Osteoblast (primary cell): ENCODE measurements at places on chromosomes 3 and 15.

GRCh38 chr3:183481582-183481981, 53.2 kb upstream of the MCF2L2 start:
- DNase-seq: no peak

DNA sequence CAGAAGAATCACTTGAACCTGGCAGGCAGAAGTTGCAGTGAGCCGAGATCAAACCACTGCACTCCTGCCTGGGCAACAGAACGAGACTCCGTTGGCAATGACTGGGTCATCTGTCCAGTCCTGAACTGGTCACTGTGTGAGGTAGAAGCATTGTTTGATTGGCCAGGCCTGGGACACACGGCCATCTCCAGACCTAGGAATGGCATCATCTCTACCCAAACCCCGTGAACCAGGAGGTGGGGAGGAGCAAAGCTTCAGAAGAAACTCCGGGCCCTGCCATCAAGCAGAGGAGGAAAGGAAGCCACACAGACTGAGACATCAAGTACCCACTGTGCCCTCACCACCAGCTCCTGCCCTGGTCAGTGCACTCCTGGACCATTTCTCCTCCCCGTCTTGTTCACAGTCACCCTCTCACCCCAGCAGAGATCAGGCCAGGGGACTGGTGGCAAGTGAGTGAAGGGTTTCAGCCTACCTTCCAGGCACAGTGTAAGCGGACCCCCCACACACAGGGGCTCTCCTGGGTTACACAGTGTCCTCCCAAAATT, 31.6 kb downstream of the GOLGA6L2 start:
- no peak for DNase-seq

DNA sequence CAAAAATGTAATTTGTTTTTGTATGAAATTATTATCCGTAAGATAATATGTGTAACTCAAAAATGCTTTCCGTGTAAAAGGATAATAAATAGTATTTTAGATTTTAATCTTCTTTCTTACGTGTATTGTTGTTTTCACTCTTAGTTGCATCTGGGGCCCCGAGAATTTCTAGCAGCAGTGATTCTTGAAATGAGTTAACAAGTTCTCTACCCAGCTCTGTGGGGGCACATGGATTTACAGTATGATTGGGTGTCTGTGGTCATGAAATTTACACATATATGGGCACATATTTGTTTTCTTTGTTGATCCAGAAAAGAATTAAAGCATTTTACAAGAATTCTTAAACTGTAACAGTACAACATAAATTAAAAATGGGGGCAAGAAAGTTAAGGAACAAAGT, 145.9 kb upstream of the LRRFIP2 start:
- DNase-seq: no peak

DNA sequence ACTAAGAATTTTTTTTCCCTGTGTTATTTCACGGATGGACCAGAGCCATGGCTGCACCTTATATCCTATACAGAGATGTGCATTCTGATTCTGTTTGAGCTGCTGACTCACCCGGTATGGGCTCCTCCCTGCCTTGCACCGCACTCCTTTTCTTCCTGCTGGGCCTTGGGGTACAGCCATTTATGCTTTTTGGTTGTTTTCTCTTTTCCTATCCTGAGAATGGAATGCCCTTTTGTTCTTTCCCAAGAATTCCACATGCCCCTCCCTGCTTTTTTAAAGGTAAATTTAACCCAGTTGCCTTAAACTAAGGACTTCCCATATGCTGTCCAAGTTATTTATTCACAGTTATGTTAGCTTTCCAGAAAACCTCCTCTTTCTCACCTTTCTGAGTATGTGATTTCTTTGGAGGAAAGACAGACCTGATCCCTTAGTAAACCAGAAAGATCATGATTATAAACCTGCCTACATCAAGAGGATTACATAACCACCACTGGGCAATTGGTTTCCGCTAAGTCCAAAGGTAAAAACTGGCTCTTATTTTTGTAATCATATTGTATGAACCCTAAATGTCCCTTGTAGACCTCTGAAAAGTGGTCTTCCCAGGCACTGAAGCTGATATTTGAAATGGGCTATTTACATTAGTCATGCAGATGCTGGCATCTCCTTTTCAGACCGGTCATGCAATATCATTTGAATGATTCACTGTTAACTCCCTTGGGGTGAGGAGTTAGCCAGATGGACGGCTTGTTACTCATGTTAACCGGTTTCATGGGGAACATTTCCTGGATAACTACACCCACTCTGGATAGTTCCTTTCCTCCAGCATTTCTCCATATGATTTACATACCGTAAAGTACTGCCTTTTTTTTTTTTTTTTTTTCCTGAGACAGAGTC, 45.5 kb downstream of the TMOD3 start:
- peak; percentile 58 for DNase-seq

- DNase-seq: peak; percentile 98
Measured at GRCh38 chr3:126926684-126927400, 56.1 kb upstream of the PLXNA1 start.

- DNase-seq: no peak
Measured at GRCh38 chr3:37015642-37016041, 22.3 kb downstream of the MLH1 start.

DNA sequence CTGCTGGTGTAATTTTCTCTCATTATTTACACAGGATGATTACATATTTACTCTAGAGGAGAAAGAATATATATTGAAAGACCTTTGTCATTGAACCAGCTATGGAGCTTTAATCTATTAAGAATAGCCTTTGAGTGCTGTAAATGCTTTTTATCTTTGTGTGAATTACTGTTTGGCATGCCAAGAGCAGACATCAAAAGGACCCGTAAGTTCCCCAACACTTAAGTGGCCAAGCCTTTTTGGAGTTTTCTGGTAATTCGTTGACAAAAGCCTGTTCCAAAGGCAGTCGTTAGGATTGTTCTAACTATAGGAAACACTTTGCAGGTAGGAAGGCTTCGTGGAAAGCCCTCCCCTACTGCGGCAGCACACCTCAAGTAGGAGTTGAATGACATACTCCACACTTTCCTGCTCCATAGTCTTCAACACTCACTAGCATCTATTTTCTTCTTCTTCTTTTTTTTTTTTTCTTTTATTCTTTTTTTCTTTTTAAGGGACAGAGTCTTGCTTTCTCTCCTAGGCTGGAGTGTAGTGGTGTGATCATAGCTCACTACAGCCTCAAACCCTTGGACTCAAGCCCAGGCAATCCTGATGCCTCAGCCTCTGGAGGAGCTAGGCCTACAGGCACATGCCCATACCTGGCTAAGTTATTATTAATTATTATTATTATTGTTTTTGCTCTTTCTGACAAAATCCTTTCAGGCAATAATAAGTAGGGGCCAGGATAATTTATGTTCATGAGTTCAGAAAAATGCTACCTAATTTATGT, 98.6 kb downstream of the SUCNR1 start:
- DNase-seq: no peak

DNA sequence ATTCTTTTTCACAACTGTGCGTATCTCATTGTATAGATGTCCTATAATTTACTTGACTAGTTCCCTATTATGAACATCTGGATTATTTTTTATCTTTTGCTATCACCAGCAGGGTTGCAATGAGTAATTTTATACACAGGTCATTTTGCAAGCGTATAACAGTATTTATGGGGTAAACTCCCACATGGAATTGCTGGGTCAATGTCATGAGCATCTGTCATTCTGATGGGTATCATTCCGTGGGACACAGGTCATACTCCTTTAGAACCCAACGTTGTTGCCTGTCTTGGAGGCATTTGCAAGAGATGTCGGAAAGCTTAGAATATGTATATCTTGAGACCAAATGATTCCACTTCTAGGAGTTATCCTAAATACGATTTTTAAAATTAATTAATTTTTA, 12.9 kb downstream of the BHLHE40 start:
- DNase-seq: no peak

- no peak for DNase-seq
Measured at GRCh38 chr3:37751537-37751936, 110.1 kb upstream of the CTDSPL start.

DNA sequence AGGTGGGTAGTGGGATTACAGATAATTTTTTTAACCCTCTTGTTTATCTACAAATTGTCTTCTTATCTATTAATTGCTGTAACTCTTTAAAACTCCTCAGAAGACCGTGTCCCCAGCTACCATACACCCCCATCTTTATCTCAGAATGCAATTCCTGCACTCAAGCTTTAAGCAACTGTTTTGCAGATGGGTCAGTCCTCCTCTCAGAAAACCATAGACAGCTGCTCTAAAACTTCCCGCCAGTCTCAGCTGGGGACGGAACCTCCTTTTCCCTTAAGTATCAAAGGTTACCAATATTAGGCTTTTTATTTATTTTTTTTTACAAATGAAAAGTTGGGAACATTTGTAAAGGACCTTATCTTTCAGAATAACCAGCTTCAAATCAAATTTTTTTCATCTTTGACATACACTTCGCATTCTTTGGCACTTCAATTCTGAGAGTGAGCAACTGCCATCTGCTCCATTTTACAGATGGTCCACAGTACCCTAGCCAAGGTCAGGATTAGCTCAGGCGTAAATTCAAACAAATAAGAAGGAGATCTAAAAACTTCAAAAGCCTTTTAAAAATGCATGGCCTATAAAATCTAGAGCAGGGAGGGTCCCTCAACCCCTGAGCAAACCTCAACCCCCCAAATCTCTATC, 1.3 kb downstream of the GATM start:
- DNase-seq: no peak

DNA sequence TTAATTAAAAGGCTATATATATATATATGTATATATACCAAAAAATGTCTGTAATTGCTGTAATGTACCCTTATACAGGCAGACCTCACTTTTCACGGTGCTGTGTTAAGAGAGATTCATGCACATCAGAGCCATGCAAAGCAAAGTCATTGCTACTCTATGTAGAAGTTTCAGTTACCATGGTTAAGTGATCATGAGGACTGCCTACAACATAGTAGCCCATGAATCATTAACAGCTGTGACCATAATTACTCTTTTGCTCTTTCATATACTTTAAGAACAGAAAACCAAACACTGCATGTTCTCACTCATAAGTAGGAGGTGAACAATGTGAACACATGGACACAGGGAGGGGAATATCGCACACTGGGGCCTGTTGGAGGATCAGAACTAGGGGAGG, 225.3 kb upstream of the EPHA3 start:
- DNase-seq: no peak

GRCh38 chr15:29070471-29071231, 184.9 kb downstream of the APBA2 start:
- DNase-seq: no peak

DNA sequence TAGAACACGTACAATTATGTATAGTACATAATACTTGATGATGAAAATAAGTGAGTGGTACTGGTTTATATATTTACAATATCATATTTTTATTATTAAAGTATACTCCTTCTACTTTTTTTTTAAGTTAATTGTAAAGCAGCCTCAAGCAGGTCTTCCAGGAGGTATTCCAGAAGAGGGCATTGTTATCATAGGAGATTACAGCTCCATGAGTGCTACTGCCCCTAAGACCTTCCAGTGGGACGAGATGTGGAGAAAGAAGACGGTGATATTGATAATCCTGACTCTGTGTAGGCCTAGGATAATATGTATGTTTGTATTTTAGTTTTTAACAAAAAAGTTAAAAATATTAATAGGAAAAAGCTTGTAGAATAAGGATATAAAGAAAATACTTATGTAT, 40.3 kb upstream of the SCN5A start:
- DNase-seq: no peak

- DNase-seq: no peak
Measured at GRCh38 chr3:54202651-54203248, 80.4 kb downstream of the CACNA2D3 start.

GRCh38 chr3:188390775-188391443, 237.0 kb downstream of the LPP start:
- no peak for DNase-seq
